ENCODE measurements at places on chromosomes 2 and 18. TPM values are rescaled to one million over a fixed set of nuclear protein-coding genes. Genes with fewer than 3 reads are reported as not detected.

The KLHL30 gene
- total RNA-seq = not detected

The MSTN gene
- total RNA-seq = 1.3 TPM

The HOXD1 gene
- not detected for total RNA-seq

The ZNF396 gene
- 4.4 TPM for total RNA-seq

The CRYGC gene
- not detected for total RNA-seq

The EPAS1 gene
- total RNA-seq = 12.2 TPM
